NCI-H187 treated with DMSO at 0.1 percent for 48 hours (cell line): ENCODE measurements at places on chromosomes 4 and X.

DNA sequence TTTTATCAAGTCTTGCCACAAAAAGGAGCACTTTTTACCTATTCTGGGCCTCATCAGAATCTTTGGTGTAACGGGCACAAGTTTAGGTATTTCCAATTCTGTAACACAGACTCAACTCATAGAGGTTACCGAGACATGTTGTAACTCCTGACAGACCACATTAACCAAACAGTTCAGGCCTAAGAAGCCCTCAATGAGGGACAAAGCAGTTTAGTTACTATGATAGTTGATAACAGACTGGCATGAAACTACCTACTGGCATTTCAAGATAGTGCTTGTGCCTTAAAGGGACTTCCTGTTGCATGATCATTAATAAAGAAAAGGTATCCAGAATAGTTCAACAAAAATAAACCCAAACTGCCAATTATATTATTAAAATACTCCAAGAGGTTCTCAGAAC, 64.1 kb downstream of the HUWE1 start:
- no peak for DNase-seq

GRCh38 chr4:74543231-74543781, 98.4 kb downstream of the AREG start:
- DNase-seq, result no peak

- no peak for DNase-seq
These were observed 16.9 kb downstream of the CYBB start for GRCh38 chrX:37796805-37797204.

DNA sequence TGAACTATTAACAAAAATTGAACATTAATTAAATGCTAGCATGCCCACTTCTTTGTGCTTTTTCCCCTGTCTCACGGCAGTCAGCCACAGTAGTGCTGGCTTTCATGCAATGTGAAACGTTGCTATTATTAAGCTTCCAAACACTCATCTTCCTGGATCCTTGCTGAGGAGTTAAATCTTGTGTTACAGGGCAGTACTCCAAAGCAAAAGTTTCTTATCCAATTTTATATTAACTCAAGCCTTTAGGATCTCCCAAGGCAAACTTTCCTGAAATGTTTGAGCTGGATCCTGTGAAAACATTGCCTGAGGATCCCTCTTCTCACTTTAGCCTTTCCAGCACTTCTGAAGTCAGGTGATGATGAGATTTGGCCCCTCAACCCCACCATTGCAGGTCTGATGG, 1454.8 kb downstream of the FSTL5 start:
- DNase-seq, result no peak

- no peak for DNase-seq
These were observed 122.5 kb upstream of the HCCS start for GRCh38 chrX:10988653-10989052.

GRCh38 chr4:85732124-85732523, 257.2 kb downstream of the ARHGAP24 start:
- no peak for DNase-seq

DNA sequence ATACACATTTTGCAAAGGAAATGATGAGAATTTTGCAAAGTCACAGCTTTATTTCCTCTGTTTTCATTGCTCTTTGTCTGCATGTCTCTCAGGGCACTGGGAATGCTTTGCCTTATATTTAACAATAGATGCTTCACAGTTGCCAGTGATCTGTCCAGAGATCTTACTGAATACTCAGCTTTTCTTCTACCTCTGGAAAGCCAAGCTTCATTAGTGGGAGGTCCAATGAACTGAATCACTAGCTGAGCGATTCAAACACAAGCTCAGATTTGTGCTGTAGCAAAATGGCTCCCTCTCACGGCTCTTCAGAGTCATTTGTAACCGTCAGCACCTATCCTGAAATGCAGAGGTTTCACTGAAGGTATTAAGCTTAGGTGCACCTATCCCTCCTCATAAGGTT, 138.9 kb downstream of the DCLK2 start:
- no peak for DNase-seq

- no peak for DNase-seq
These were observed 25.3 kb upstream of the EPGN start for GRCh38 chr4:74282926-74283325.

DNA sequence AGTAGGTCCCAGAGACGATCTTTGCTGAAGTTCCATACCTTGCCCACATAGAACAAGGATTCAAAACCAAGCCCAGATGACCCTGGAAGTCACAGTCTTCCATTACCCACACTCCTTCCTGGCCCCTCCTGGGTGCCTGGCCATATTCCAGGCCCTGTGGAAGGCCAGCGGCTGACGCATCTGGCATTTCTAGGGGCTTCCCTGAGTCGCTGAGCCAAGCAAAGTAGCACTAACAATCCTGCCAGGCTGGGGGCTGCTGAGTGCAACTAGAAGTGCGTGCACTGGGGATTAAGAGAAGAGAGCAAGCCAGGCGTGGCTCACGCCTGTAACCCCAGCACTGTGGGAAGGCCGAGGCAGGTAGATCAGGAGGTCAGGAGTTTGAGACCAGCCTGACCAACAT, 175.2 kb upstream of the CPEB2 start:
- no peak for DNase-seq
